ENCODE measurements at places on chromosomes 12 and 14. TPM values are rescaled to one million over a fixed set of nuclear protein-coding genes. Genes with fewer than 3 reads are reported as not detected.

ZFP36L1 gene
- total RNA-seq = 236 TPM

DPPA3 gene
- total RNA-seq = not detected

RAD9B gene
- total RNA-seq = 5.1 TPM

CACNA1C gene
- total RNA-seq = 35.5 TPM

LALBA gene
- total RNA-seq = not detected

IL22 gene
- total RNA-seq = not detected

CABP1 gene
- total RNA-seq = 1.2 TPM

DTX1 gene
- 9.5 TPM for total RNA-seq

AQP2 gene
- total RNA-seq = not detected

LRRK2 gene
- 22.7 TPM for total RNA-seq

CCDC198 gene
- not detected for total RNA-seq

TDRD9 gene
- total RNA-seq = 1.7 TPM
